ENCODE measurements at places on chromosomes 3 and 15.

DNA sequence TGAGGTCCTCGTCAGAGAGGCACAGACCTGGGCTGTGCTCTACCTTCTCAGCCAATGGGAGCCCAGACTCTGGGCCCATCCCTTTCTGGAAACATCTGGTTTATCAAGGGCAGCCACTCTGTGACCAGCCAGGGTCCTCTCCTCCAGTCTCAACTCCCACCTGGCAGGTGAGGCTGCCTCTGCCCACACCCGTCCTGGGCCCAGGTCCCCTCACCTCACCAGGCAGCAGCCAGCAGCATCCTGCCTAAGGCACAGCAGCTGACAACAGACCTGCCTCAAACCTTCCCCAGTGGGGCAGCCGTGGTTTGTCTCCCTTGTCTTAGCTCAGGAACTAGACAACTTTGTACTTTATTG lies 8.7 kb upstream of the VIPR1 start:
- no peak for DNase-seq

DNA sequence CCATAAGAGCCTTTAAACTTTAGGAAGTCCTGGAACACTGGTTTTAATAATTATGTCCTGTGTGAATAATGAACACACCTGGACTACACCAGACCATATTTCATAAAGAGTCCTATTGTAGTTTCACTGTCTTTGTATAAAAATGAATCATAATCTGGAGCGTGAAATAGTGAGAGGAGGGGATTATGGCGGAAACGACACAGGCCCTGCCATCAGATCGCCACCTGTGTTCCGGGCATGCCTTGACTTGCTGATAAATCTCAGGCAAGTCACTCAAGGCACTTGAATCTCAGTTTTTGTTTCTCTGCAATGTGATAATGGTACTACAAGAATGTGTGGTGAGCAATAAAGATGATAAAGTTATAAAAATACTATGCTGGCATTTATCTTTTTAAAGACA lies 995.5 kb downstream of the MCTP2 start:
- DNase-seq, result no peak

GRCh38 chr3:18393906-18394305 lies 31.2 kb downstream of the SATB1 start:
- DNase-seq, result no peak

DNA sequence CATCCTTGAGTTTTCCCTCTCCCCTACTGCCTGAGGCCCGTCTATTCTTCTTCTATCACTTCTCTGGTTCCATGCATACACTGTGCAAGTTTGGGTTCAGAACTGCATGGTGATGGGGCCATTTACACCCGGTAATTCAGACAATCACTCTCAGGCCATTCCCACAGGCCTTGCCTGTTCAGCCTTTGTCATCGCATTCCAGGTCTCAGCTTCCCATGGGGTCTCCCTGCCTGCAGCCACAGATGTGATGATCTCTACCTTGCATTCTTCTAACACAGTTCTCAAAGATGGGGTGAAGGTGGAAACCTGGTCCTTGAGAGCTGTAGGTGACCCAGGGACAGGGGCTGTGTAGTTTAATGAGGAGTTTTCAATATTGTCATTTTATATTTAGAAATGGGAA lies 209.2 kb upstream of the TOPAZ1 start:
- no peak for DNase-seq

GRCh38 chr15:60844511-60845174 lies 365.7 kb upstream of the ICE2 start:
- no peak for DNase-seq

GRCh38 chr15:58460872-58461271 lies 29.1 kb downstream of the LIPC start:
- DNase-seq, result no peak

DNA sequence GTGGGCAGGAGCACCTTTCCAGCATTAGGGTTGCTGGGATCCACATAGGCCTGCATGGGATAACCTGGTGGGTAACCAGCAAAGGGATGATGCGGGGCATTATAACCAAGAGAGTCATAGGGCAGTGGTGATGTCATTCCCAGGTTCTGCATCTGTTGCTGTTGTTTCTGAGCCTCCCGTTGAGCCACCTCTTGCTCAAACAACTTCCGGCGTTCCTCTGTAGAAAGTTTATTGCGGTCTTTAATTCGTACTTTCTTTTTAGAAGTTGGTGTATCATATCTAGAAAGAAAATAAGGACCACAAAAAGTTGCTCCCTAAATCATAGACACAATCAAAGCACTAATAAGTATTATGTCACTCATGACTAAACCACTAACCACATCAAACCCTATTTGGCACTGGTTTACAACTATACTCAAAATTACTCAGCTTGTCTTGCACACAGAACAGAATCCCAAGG lies 77.8 kb downstream of the NBEAL2 start:
- DNase-seq, result no peak

DNA sequence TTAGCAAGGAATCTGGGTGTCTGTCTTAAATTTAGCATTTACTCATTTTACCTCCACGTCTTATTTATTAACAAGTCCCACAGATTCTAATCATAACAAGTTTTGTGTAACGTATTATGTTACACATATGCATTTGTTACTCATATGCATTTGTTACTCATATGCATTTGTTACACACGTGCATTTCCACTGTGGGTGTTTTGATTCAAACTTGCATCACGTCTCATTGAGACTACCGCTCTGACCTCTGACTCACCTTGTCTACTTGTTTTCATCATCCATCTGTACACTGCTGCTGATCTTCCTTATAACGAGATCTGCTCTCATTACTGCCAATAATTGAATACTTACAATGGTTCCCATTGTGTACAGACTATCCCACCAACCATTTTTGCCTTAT lies 1141.4 kb downstream of the TBL1XR1 start:
- DNase-seq, result no peak

DNA sequence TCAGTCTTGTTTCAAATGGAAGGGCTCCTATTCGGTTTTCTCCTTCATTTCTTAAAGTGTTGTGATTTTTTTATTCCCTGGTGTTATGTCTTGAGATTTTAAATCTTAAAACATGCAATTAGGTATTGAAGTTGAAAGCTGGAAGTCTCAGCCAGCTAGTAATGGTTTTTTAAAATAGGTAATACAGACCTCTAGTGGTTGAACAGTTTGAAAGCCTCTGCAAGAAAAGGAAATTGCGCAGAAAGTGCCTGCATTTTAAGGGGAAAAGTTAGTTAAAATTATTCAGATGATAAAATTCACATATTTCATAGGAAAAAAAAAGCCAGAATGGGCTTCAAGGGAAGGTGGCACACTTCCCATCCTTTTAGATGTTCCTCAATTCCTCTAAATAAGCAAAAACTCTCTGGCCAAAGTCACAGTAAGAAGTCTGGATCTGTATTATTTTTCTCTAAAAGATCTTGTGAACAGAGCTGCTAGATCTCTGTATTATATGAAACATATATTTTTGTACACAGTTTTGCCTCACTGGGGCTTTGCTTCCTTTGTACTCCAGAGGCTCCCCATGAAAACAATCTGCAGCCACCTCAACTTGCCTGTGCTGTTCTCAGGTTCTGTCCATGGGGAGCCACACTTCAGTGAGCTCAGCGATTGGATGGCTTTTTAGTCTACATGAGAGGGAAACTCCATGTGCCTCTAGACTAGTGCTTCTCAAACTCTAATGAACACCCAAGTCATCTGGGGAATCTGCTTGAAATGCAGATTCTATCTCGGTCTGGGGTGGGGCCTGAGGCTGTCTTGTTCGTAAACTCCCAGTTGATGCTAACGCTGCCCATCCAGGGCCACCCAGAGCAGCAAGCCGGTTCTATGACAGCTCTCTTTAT lies 21.5 kb downstream of the AGTR1 start:
- no peak for DNase-seq

- DNase-seq, result no peak
Measured at GRCh38 chr3:17747174-17747889, 4.9 kb upstream of the TBC1D5 start.

DNA sequence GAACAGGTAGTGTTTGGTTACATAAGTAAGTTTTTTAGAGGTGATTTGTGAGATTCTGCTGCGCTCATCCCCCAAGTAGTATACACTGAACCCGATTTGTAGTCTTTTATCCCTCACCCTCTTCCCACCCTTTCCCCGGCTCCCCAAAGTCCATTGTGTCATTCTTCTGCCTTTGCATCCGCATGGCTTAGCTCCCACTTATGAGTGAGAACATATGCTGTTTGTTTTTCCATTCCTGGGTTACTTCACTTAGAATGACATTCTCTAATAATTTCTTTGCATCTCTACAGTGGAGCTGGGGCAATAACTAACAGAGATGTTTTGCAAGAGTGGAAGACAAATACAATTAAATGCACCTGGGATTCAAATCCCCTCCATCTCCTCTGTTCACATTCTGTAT lies 93.2 kb downstream of the TP63 start:
- no peak for DNase-seq

- DNase-seq, result no peak
Measured at GRCh38 chr15:99504823-99505551, 60.8 kb upstream of the MEF2A start.

GRCh38 chr15:39860200-39860599 lies 59.9 kb downstream of the GPR176 start:
- DNase-seq, result no peak

- no peak for DNase-seq
Measured at GRCh38 chr15:38530113-38530512, 34.5 kb downstream of the RASGRP1 start.

GRCh38 chr3:149892371-149892770 lies 78.3 kb downstream of the PFN2 start:
- no peak for DNase-seq

- DNase-seq, result no peak
Measured at GRCh38 chr3:187880441-187880840, 135.2 kb upstream of the BCL6 start.

- no peak for DNase-seq
Measured at GRCh38 chr15:43085921-43086320, 19.9 kb downstream of the UBR1 start.

DNA sequence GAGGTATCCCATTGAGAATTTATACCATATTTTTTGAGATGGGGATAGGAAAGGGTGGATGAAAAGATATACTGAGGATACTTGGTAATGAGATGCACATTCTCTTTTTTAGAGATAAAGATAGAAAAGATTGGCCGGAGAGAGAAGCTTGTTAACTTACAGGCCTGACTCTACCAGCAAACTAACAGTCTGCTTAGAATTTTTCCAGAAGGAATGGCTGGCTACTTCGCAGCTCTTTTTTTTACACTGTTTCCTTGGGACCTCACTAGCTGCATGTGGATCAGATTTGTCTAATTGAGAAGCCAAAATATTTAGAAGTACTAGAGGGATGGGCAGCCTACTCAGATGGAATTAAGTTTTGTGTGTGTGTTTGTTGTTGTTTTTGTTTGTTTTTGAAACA lies 586.6 kb downstream of the TAFA4 start:
- DNase-seq, result no peak

DNA sequence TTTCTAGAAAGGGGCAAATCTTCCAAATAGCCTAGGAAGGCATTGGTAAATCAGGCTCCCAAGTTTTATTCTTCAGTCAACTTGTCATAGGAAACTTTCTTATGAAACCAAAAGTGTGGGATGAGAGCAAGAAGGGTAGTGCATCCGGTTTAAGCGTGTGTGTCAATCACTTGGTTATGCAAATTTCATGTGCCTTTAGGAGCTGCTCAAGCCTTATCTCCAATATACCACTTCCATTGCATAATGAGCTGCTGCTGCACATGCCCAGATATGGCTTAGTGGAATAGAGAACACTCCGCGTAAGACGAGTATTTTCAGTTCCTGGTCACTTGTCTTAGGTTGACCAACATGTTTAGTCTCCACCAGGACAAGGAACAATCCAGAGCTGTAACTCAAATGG lies 242.1 kb downstream of the CBLB start:
- DNase-seq, result no peak

GRCh38 chr15:63396152-63396928 lies 14.7 kb upstream of the CA12 start:
- peak; percentile 3 for DNase-seq

- no peak for DNase-seq
Measured at GRCh38 chr3:125148836-125149235, 63.7 kb downstream of the SLC12A8 start.

GRCh38 chr3:180802837-180803236 lies 109.6 kb upstream of the FXR1 start:
- no peak for DNase-seq

- DNase-seq, result no peak
Measured at GRCh38 chr3:136078421-136079364, 113.2 kb downstream of the PPP2R3A start.

DNA sequence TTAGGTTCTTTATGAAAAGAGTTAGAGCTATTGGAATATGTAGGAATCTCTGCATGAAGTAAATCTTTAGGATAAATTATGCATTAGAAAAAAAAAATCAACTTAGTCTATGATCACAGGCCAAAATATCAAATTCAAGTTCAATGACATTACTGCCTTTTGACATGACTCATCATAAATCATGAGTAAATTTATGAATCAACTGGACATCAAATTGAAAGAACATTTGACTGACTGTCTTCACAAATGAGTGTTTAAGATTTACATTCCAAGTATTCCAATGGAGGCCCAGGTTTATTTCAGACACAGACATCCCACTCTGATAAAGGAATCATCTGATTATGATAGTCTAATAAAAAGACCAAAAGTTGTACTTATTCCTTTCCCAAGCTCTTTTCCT lies 192.8 kb upstream of the TTC14 start:
- DNase-seq, result no peak

GRCh38 chr3:180433152-180433551 lies 168.8 kb upstream of the TTC14 start:
- no peak for DNase-seq

- DNase-seq, result no peak
Measured at GRCh38 chr3:160041465-160041864, 52.8 kb downstream of the IL12A start.

Data from NCI-H187 treated with DMSO at 0.1 percent for 48 hours (cell line).